ENCODE measurements at places on chromosomes 7 and 10. TPM values are rescaled to one million over a fixed set of nuclear protein-coding genes. Genes with fewer than 3 reads are reported as not detected.

DNA sequence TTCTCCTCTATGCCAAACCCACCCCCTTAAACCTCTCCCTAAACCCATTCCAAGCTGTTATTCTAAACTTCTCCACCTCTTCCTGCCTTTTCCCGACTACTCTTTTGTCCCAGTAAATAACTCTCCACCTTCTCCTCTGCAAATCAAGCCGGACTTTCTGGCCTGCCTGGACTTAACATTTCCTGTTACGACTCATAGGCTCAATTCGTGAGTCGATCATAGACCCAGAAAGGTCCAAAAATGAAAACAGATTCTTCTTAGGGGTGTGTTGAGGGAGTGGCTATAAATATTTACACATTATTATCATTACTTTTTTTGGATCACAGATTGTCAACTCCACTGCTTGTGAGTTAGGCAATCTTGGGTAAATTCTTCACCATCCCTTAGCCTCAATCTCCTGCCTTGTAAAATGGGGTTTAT is 59.0 kb upstream of the HABP2 start:
- no peaks in the 10 kb centered on the region for H3K36me3 ChIP-seq
- H3K4me3 ChIP-seq = no peak overlapping the region
- H3K4me1 ChIP-seq = no peaks in the 10 kb centered on the region
- H3K27ac ChIP-seq = no peak overlapping the region

The MGAM2 gene
- total RNA-seq = not detected

The DOCK4 gene
- total RNA-seq = 4.9 TPM

The DUS4L gene
- total RNA-seq = 10.8 TPM

The MMS19 gene
- total RNA-seq = 102 TPM

DNA sequence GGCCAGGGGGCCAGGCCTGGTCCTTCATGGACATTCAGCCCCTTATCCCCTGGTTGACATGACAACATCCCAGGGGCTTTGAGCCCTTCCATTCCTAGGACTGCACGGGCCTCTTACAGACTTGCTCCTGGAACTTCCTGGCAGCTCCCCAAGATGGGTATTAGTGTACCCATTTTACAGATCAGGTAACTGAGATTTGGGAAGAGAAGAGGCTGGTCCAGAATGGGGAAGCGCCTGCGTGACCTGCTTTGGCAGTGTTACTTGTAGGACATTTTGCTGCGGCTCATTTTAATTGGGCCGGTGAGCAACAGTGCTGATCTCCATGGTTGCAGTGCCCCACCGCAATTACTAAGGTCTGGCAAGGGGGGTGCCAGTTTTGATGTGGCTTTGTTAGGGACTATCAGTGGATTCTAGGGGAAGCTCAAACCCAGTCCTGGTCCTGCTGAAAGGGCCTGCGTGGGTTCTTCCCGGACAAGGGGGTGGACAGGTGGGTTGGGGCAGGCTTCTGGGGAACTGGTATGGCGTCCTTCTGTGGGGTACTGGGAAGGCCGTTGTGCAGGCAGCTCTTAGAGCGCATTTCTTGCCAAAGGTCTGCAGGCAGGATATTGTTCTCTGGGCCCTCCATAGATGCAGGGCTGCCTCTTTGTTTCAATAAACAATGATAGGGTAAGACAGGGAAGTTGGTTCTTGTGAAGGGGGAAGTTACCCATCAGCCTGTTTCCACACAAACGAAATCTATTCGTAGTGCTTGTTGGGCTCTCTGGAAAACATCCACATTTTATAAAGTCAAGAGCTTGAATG is 137.6 kb downstream of the RGS10 start:
- H3K27me3 ChIP-seq = no peaks in the 10 kb centered on the region
- DNase-seq = no peak
- H3K4me3 ChIP-seq = no peak overlapping the region
- H3K27ac ChIP-seq = no peak overlapping the region

DNA sequence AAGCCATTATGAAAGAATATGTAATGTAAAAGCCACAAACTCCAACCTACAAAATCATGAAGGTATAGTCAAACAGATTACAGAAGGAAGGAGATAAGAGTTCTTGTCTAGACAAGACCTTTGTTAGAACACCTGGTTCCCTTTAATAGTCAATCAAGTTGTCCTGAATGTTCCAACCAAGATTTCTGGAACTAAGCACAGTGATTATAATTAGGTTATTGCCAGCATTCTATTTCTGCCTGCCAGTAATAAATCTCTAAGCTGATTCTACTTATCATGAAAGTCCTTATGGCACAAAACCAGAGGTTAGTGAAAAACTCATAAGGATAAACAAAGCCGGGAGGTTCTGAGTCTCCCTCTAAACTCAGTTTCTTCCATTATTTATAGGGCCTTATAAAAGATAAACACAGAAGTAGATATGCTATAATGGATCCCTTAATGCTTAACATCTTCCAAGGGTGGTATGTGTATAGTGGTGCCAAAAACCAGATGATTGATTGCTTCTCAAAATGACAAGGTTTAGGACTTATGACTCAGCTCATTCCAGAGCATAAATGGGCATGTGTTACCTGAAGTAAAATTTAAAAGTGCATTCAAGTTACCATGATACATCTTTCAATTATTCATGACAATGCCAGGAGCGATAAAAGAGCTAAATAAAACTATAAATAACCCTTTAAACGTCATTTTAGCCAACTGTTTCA is 237.2 kb downstream of the CSTF2T start:
- no peaks in the 10 kb centered on the region for H3K4me1 ChIP-seq
- H3K4me3 ChIP-seq = no peak overlapping the region
- H3K27ac ChIP-seq = no peak overlapping the region
- H3K36me3 ChIP-seq = no peaks in the 10 kb centered on the region
- DNase-seq = no peak

The ADAM22 gene
- 8.7 TPM for total RNA-seq

DNA sequence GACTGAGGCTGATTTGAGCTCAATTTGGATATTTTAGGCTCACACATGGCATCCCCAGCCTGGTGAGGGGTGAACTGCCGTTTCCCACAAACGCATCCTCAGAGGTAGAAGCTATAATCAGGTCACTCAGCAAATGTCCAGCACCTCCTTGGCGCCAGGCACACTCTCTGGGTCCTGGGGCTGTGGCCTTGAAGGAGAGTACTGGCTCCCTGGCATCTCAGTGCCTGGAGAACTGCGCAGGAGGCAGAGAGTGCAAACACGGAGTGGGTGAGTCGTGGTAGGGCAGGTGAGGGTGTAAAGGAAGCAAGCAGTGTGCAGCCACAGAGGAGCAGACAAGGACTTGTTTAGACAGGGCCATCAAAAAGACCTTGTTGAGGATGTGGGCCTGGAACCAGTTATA is 224.0 kb upstream of the ZNF32 start:
- DNase-seq = no peak
- no peaks in the 10 kb centered on the region for H3K4me1 ChIP-seq
- no peaks in the 10 kb centered on the region for H3K36me3 ChIP-seq
- H3K27ac ChIP-seq = no peak overlapping the region
- no peak overlapping the region for H3K4me3 ChIP-seq

DNA sequence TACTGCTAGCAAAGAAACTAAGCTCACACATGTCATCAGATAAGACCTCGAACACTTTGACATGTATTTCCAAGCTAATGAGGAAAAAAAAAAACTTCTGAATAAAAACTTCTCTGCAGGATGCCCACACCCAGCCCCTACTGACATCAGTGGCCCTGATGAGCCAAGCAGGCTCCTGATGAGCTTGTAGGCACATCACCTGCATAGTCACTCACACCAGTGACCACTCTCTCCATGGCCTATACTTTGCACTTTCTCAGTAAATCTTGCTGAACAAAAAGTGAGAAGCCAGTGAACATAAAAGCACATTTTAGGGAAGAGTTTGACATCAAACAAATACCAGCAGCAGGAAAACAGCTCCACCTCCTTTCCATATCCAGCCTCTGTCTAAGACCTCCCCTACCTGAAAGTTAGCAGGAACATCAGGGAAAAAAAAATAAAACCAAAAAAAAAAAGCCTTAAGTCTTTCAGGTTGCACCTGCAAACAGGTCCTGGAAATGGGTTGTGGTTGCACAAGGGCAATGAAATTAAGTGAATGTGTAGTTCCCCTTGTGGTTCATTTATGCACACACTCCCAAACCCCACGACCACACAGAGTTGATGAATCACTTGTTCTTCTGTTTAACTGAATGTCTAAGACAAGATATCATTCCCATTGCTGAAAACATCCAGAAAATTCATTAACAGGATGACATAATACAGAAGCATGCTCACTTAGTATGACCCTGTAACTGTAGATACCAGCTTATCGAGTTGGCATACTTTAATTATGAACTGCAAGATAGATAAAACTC is 205.2 kb upstream of the PDE1C start:
- H3K4me1 ChIP-seq = 0 out of 2 replicates have a peak, but pooled peaks cover 2% of the 10 kb centered on the region
- H3K27ac ChIP-seq = no peak overlapping the region
- H3K4me3 ChIP-seq = no peak overlapping the region
- H3K27me3 ChIP-seq = no peaks in the 10 kb centered on the region
- no peaks in the 10 kb centered on the region for H3K36me3 ChIP-seq

The AMPH gene
- 4.8 TPM for total RNA-seq

- H3K36me3 ChIP-seq = no peaks in the 10 kb centered on the region
- H3K4me3 ChIP-seq = no peak overlapping the region
- H3K27me3 ChIP-seq = no peaks in the 10 kb centered on the region
- no peak overlapping the region for H3K27ac ChIP-seq
- no peak for DNase-seq
These were observed 159.8 kb downstream of the MAGI2 start for GRCh38 chr7:79293655-79294142.

DNA sequence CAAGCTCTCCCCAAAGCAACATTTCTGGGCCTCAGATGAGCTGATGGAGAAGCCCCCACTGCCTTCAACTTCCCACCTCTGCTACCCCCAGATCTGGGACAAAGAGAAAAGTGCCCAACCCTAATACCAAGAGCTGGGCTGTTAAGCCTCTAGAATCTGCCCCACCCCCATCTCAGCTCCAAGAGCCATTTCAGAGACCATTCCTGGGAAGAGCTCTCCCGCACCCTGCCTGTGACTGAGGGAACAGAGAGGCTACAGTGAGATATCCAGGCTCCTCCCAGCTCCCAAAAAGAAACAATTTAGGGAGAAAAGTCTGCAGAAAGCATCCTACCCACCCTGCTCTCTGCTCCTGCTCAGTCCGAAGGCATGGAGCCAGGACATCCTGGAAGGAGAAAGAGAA is 2.5 kb upstream of the KCNH2 start:
- peaks cover 2% of the 10 kb centered on the region for H3K4me1 ChIP-seq
- H3K27ac ChIP-seq = no peak overlapping the region
- DNase-seq = peak; percentile 61
- H3K4me3 ChIP-seq = peak overlapping the region; percentile 61
- H3K27me3 ChIP-seq = peaks cover 7% of the 10 kb centered on the region

DNA sequence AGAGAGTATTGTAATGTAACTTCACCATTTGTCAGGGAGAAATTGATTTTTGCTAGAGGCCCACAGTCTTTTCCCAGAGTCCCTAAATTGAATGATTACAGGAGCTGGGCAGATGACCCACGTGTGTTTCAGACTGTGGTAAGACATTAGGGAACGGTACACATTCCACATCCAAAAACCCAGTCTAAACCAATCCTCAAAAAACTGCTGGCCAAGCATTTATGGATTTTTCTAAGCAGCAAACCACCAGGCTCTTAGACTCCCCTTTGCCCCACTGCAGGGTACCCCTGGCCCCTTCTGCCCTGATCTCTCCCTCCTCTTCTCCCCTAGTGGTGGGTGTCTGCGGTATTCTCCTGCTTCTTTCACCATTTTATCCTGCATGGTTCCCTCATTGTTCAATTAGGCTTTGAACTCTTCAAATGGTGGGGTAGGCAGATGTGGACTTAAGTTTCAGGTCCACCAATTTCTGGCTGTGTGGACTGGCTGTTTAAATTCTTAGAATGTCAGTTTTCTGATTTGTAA is 135.5 kb upstream of the SORCS3 start:
- no peaks in the 10 kb centered on the region for H3K4me1 ChIP-seq
- no peak overlapping the region for H3K27ac ChIP-seq
- no peaks in the 10 kb centered on the region for H3K27me3 ChIP-seq
- H3K36me3 ChIP-seq = no peaks in the 10 kb centered on the region
- no peak overlapping the region for H3K4me3 ChIP-seq

- no peaks in the 10 kb centered on the region for H3K27me3 ChIP-seq
- no peaks in the 10 kb centered on the region for H3K4me1 ChIP-seq
- peak; percentile 63 for DNase-seq
- H3K36me3 ChIP-seq = no peaks in the 10 kb centered on the region
- no peak overlapping the region for H3K27ac ChIP-seq
These were observed 513 bp downstream of the TMEM178B start for GRCh38 chr7:141074162-141074991.

Data from H9 (cell line).